Head of caudate nucleus (tissue), 42 donors: ENCODE measurements at places on chromosomes 13 and 19.

DNA sequence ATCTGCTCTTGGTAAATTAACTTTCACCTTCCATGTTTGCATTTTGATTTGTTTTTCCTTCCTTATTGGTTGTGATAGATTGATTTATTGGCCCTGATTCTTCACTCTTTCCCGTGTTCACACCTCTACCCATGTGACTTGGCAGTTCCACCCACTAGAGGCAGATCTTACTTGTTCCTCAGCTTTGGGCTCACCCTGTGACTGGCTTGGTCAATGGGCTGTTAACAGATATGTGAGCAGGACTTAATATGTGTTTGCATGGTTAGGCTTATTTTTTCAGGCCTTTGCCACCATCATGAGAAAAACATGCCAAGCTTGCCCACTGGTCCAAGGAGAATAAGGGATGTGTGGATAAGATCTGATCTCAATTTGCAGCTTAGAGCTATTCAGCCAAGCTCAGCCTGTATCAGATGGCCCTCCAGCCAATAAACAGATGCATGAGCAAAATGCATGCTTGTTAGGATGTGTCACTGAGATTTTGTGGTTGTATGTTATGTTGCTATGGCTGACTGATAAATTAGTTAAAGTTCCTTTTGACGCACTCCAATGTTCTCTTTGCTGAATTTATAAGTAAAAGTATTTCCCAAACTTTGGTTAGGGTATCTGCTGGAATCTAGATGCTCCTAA is 48.0 kb downstream of the RGCC start:
- no peak for DNase-seq

GRCh38 chr13:112908342-112908741 is 60.7 kb upstream of the MCF2L start:
- no peak for DNase-seq

DNA sequence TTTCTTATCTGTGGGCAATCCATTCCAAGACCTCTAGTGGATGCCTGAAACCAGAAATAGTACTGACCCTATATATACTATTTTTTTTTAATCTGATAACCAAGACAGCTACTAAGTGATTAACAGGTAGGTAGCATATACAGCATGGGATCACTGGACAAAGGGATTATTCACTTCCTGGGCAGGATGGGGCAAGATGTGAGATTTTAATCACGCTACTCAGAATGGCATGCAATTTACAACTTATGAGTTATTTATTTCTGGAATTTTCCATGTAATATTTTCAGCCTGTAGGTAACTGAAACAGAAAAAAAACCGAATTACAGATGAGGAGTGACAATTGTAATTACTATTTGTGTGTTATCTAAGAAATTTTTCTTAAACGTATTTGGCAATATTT is 41.2 kb downstream of the ZIC2 start:
- DNase-seq = no peak

GRCh38 chr19:44813070-44813840 is 4.4 kb downstream of the BCAM start:
- DNase-seq = no peak

- DNase-seq = peak; percentile 29
Observed at GRCh38 chr19:45646345-45646698, 7.1 kb upstream of the EML2 start.

DNA sequence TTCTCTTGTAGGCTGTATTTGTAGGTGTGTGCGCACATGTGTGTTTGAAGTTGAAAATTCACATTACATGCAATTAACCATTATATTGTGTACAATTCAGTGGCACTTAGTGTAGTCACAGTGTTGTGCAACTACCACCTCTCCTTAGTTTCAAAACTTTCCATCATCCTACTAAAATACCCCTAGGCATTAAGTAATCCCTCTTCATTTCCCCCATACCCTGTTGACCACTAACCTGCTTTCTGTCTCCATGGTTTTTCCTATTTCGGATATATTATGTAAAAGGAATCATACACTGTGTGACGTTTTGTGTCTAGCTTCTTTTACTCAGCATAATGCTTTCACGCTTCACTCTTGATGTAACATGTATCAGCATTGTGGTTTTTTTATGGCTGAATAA is 16.1 kb downstream of the LSM14A start:
- no peak for DNase-seq

DNA sequence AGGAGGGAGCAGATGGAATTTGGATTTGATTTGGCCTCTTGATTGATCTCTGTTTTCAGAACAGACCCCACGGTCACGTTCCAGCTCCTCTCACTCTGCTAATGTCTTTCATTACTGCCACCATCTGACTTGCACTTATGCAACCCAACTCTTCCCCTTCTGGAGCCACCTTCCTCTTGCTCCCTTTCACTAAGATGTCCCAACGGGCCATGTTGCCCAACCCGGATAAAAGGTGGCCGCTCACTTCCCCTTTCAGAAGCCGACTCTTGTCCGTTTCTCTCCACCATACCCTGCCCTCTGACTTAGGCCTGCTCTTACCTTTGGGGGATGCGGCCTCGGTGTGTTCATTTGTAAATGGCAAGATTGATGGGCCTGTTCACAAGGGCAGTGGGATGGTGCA is 27.4 kb upstream of the CYP4F8 start:
- no peak for DNase-seq

DNA sequence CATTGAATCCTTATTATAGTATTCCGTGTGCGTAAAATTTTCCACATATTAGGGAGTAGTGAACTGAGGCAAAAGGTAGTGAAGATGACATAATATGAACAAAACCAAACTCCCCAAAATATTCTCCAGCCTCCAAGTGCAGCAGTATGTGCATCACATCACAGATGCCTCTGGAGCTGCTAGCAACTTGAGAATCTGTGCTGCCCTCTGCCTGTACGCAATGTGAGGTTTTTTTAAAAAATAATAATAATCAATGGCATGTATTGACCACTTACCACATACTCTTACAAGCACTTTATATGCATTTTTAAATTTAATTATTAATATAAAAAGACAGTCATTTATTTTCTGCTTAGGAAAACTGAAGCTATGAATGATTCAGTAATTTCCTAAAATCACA is 583.0 kb upstream of the SPRY2 start:
- DNase-seq = no peak

DNA sequence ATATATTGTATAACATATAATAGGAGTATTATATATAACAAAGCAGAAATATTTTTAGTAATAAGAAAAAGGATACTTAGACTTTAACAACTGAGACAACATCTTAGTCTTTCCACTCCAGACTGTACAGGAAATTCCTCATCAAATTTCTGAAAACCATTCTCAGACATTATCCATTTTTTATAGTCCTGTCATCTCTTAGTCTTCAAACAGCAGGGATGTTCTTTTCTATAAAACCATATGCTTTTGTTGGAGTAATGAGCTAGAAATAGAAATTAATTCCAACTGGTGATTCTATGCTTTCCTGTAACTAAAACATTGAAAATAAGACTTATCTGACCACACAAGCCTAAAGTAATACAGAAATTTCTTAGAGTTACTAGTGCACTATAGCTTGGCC is 82.2 kb upstream of the CSNK1A1L start:
- DNase-seq = no peak

GRCh38 chr13:67147342-67148133 is 82.6 kb downstream of the PCDH9 start:
- no peak for DNase-seq

DNA sequence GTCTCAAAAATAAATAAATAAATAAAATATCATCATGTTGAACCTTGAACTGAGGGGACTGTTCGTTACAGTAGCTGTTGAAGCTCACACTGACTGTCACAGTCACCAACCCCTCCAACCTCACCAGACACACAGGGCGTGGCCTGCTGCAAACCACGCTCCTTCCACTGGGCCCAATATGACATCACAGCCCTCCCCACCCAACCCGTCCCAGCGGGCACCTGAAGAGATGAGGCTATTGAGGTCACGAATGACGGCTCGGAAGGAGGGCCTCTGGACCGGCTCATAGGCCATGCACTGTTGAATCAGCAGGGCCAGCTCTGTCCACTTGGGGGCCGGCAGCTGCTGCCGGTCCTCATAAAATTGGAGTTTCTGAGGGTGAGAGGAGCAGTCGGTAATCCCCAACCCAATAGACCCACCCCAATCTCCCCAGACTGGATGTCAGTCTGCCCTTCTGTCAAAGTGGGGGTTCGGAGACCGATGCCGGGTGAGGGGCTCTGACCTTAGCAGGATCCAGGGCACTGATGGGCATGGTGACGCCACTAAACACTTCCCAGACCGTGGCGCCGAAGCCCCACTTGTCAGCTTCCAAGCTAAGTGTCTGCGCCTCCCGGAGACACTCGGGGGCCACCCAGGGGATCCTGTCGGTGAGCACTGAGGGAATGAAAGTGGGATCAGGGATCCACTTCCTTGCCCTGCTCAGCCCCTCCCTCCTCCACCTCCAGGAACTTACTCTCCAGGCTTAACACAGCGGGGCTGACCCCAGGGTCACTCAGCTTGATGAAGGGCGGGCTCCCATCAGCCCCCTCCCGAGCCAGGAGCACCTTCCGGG is 13.2 kb downstream of the JAK3 start:
- no peak for DNase-seq

- DNase-seq = no peak
Observed at GRCh38 chr13:84609716-84610115, 727.4 kb upstream of the SLITRK1 start.

DNA sequence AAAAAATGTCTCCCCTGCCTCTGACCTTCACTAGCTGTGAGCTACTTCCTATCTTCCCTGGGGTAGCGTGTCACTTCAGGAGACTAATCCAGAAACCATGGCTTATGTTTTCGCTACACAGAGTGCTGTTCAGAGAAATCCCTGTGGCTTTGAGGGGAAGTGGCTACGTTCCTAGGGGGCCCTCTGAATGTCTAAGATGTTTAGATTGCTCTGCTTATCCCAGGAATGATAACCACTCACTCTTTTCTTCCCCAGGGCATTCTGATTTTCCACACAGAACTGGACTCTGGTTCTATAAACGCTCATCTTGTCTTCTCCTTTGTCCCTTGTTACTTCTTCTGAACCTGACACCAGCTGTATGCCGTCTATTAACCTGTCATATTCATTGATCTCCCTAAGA is 572.5 kb downstream of the OLFM4 start:
- no peak for DNase-seq

DNA sequence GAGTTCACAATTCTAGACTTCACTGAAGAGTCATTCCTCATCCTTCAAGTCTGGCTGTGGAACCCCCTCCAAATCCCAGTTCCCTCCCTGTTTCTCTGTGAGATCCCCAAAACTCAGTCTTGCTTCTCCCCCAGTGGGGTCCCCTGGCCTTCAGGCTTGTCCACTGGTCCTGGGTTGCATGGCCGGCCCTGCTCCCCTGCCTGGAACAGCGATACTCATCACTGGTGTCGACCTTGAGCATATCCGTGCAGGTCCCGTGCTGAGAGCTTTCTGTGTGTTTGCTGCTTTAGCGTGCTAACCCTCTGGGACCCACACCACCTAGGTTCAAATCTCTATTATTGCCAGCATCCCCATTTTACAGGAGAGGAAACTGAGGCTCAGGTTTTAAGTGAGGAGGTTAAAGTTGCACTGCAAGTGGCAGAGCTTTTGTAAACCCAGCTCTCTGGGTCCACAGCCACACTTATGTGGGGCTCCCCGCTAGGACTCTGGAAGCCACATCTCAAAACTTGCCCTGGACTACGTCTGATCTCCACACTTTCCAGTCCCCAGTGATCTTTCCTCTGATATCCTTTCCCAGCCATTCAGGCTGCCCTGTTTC is 15.5 kb downstream of the LIPE start:
- DNase-seq = no peak

DNA sequence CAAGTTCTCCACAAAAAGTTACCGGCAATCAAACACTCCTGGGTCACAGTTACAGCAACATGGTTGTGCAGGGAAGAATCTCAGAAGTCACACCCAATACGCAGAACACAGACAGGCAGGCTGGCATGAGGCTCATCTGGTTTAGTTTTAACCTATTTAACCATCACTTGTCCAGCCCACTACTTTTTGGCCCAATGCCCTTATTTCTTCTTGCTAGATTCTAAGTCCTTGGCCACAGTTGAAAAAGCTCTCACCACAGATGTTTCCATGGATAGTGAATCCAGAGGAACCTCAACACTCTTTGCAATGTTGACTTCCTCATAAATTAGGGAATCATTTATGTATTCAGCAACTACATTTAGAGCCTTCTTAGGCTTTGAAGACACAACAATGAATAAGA is 50.7 kb upstream of the FNDC3A start:
- no peak for DNase-seq

DNA sequence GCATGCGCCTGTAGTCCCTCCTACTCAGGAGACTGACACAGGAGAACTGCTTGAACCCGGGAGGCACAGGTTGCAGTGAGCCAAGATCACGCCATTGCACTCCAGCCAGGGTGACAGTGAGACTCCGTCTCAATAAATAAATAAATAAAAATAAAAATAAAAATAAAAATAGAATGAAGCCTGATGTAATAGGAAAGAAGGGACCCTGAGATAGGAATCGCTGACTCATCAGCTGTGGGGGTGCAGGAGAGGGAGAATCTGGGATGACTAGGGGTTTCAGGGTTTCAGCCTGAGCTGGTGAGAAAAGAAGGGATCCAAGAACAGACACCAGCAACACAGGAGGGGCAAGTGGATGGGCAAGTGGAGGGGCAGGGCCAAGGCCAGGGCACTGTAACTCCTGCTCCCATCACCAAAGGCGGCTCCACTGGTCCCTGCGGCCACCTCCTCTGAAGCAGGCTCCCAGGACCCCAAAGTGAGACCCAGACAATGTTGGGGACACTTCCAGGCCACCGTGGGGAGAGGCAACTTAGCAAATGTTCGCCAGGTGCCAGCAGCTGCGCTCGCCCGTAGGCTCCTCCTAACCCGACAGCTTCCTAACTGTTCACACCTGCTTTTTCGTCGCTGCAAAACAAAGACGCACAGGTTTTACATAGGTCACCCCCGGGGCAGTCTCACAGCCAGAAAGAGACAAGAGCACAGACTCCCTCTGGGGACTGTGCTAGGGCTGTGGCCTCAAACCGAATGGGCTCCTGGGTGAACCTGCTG is 1.2 kb downstream of the HAUS8 start:
- no peak for DNase-seq

DNA sequence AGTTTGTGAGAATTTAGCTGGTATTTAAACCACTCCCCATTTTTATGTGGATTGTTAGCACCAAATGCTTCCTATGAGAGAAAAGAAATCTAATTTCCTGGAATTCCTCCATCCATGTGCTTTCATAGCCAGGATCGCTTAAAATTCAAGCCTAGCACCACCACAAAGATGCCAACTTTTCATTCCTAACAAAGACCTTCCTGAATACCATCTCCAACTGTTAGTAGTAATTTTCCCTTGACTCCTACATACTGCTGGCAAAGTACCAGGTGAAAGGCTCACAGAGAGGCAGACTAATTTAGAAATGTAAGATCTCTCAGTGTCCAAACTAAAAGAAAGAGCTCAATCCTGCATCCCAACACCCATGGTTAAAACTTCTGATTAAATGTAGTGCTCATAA is 386.3 kb downstream of the KCTD12 start:
- no peak for DNase-seq

GRCh38 chr19:49573009-49573408 is 7.3 kb downstream of the NOSIP start:
- no peak for DNase-seq

- no peak for DNase-seq
Observed at GRCh38 chr19:18377026-18377425, 8.9 kb upstream of the GDF15 start.
